ENCODE measurements at places on chromosomes 6 and 20.

DNA sequence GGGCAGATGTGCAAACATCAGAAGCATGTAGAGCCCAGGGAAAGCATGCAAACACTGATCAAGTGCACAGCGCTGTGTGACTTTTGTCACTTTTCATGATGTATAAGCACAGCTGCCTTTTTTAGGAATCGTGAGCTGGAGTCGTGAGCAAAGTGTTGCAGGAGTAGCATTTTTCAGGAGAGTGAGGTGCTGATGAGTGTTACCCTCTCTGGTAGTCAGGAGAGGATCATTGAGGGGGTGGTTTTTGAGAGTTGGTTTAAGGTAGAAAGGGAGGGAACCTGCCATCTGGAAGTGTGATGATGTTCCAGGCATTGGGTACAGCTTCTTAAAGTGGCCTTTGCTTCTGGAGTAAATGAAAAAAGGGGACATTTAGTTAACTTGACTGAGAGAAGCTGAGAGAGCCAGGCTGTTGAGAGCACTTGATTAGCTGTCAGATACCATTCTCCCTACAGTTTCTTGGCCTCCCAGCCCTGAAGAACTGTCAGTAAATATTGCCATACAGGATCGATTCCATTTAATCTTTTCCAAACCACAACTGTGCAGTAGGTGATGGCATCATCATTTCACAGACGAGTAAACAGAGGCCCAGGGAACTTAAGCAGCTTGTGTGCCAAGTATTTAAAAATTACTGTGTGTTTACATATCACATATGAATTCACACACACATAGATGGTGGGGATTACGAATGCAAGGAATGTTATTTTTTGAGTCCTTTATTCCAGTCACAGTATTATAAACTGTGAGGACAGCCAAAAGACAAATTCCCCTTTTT, 28.9 kb downstream of the TPD52L1 start:
- DNase-seq: no peak

GRCh38 chr6:137473598-137473997, 20.6 kb downstream of the OLIG3 start:
- no peak for DNase-seq

DNA sequence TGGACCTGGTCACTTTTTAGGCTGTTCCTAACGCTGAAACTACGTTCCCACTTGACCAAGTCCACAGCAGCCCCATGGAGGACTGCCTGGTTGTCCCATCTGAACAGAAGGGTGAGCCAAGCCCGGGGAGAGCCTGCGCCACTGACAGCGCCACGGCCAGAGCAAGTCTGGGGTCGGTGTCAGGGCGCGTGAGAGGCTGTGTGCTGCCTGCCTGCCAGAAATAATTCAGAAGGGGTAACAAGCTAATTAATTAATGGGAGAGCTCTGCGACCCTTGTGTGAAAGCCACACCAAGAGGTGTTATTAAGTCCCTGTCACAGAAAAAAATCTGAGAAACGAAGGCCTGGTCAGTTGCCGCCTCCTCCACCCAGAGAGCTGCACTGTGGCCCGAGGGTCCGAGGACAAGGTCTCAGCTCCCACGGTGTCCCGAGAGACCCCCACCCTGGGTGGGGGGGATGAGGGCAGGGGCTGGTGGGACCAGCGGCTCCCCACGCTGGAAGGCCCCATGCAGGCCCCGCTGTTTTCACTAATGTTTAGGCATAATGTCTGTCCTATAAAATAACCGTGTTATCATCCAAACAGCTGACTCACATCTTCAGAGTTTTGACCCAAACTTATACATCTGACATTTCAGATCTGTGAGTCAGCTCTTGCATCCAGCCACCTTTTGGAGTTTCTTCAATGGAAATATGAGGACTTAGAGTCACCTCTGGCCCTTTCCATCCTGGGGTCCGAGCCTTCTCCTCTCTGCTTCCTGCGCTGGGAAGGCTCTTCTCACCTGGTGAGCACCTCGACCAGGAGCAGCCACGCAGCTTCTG, 58.5 kb downstream of the DLL1 start:
- DNase-seq: no peak

DNA sequence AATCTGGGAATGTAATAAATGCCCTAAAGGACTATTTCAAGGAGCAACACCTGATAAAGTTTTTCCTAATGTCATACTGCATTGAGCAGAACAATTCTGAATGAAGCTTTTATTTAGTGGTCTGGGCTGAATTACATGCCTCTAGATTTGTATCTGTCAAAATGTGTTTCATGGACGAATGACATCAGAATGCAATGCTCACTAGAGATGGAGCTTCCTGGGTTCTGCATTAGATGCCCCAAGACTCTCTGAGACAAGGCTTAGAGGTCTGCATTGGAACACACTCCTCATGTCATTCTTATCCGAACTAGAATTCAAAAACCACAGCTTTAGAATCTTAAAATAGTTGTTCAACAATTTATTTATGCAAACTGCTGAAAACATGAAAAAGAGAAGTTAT, 62.0 kb downstream of the SYNE1 start:
- DNase-seq: no peak

- no peak for DNase-seq
These were observed 80.3 kb upstream of the HTR1B start for GRCh38 chr6:77543601-77544000.

GRCh38 chr6:116447052-116447451, 14.1 kb upstream of the CALHM6 start:
- DNase-seq: no peak

- DNase-seq: no peak
These were observed 92.4 kb downstream of the EYA2 start for GRCh38 chr20:46987001-46987400.

DNA sequence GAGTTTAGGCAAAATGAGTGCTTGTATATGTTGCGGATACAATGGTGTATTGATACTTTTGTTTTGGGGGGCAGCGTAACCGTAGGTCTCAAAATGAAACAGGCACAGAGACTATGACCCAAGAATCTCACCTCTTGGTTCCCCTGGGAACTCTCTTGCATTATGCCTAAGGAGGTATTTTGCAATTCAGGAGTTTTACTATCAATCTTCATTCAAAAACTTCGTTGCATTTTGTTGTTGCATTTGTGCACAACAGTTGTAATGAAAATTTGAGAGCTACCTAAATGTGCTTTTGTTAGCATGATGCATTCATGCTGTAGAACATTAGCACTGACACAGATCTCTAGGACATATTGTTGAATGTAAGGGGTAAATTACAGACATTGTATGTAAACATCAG, 18.2 kb downstream of the VTA1 start:
- DNase-seq: no peak

DNA sequence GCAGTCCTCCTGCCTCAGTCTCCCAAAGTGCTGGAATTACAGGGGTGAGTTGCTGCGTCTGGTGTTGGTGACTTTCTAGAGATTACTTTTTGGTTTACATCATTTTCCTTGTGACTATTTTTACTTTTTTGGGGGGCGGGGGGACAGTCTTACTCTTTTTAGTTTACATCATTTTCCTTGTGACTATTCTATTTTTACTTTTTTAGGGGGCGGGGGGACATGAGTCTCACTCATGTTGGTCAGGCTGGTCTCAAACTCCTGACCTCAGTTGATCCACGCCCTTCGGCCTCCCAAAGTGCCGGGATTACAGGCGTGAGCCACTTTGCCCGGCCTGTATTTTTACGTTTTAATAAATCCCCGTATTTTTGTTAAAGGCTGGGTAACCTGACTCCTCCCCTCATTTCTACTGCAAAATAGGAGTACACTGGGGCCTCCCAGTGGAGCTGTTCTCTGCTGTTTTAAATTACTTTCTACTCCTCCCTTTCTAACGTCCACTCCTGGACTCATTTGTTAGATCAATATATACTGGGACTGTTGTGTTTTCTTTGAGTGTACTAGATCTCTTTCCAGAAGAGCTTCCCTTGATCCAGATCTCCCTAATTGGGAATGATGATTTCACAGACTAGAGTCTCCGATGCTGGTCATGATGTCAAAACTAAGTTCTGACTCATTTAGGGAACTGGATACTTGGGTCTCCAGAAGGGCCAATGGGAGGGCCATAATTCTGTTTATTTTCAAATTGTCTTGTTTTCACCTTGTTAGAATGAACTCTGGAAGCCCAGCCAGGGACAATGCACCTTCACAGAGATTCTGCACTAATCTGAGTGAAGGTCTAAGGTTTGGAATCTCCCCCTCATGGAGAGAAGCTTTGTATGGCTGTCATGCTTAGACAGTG, 9.2 kb downstream of the HSPA1B start:
- DNase-seq: no peak

GRCh38 chr6:17705428-17705777, 1.3 kb downstream of the NUP153 start:
- no peak for DNase-seq

DNA sequence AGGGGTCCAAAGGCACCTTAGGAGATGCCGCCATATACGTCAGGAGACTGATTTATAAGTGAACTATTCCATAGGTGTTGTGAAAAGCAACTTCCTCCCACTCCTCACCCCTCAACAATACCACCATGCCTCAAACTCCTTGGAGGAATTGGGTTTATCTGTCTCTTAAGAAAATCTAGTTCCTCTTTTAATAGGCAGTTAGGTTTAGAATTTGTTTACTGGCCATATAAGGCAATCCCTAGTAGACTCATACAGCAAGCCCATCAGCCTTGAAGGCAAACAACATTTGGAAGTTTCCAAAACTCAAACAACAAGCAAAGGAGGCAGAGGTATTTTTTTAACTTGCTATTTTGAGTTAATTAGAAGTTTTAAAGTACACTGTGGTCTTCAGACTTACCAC, 66.1 kb downstream of the PRND start:
- DNase-seq: no peak

DNA sequence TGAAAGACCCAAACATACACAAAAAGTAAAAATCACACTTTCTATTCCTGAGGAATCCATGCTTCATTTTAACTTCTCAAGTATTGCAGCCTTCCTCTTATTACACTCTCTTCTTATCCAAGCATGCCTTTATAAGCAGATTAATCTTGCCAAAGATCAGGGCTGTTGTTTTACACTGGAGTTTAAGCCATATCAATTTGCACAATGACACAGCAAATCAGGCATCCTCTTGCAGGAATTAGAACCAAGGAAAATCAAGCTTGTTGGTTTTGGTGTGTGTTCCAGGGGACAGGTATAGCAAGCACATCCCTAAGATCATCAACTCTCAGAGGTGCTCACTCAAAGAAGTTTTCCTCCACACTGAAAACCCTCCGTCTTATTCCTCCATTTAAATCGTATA, 69.5 kb downstream of the CYP39A1 start:
- no peak for DNase-seq

All from stimulated activated CD8-positive, alpha-beta memory T cell treated with anti-CD3 and anti-CD28 coated beads, Interleukin-15, amount 100 ng/mL, for 4 hours (primary cell).